CD8-positive, alpha-beta memory T cell (primary cell): ENCODE measurements at places on chromosomes 2 and 18. TPM values are rescaled to one million over a fixed set of nuclear protein-coding genes. Genes with fewer than 3 reads are reported as not detected.
A peak's percentile ranks its signal among the peaks of the same experiment; 100 is the strongest.

Gene FKBP7
- total RNA-seq, result 3.1 TPM

Gene SH3RF3
- total RNA-seq, result 0.31 TPM

Gene IGFBP5
- not detected for total RNA-seq

Gene HRH4
- not detected for total RNA-seq

Gene RMDN2
- 4.2 TPM for total RNA-seq

Gene TUBA3E
- total RNA-seq, result not detected

- no peak overlapping the region for H3K27ac ChIP-seq
- H3K36me3 ChIP-seq, result no peaks in the 10 kb centered on the region
- DNase-seq, result no peak
- no peaks in the 10 kb centered on the region for H3K27me3 ChIP-seq
- no peak overlapping the region for H3K4me3 ChIP-seq
- peaks cover 49% of the 10 kb centered on the region for H3K4me1 ChIP-seq
Measured at GRCh38 chr2:200376513-200377354, 70.2 kb downstream of the SPATS2L start.

DNA sequence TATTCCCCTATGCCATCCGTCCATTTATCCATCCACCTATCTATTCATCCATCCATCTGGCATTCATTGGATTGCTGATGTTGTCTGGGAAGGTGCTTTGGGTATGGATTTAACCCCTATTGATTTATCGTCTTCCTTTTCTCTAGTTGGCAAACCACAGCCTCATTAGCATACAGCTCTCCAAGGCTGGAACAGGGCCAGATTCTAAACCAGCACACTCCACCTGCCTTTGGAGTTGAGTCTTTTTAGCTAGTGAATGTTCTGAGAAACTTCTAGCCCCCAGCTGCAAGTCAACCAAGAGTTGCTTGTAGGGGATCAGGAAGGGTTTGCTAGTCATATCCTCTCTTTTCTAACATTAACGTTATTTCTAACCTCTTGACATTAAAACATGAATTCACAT is 90.7 kb downstream of the NRP2 start:
- H3K27ac ChIP-seq, result no peak overlapping the region
- H3K4me3 ChIP-seq, result no peak overlapping the region
- H3K36me3 ChIP-seq, result no peaks in the 10 kb centered on the region
- H3K27me3 ChIP-seq, result no peaks in the 10 kb centered on the region
- no peak for DNase-seq

- H3K27ac ChIP-seq, result no peak overlapping the region
- no peaks in the 10 kb centered on the region for H3K4me1 ChIP-seq
- no peaks in the 10 kb centered on the region for H3K36me3 ChIP-seq
- no peaks in the 10 kb centered on the region for H3K27me3 ChIP-seq
- no peak overlapping the region for H3K4me3 ChIP-seq
- DNase-seq, result no peak
Measured at GRCh38 chr2:132873738-132874137, 203.7 kb upstream of the LYPD1 start.

GRCh38 chr2:41908349-41908748 is 139.5 kb upstream of the PKDCC start:
- no peaks in the 10 kb centered on the region for H3K36me3 ChIP-seq
- no peaks in the 10 kb centered on the region for H3K27me3 ChIP-seq
- H3K4me3 ChIP-seq, result no peak overlapping the region
- no peak overlapping the region for H3K27ac ChIP-seq
- no peak for DNase-seq

DNA sequence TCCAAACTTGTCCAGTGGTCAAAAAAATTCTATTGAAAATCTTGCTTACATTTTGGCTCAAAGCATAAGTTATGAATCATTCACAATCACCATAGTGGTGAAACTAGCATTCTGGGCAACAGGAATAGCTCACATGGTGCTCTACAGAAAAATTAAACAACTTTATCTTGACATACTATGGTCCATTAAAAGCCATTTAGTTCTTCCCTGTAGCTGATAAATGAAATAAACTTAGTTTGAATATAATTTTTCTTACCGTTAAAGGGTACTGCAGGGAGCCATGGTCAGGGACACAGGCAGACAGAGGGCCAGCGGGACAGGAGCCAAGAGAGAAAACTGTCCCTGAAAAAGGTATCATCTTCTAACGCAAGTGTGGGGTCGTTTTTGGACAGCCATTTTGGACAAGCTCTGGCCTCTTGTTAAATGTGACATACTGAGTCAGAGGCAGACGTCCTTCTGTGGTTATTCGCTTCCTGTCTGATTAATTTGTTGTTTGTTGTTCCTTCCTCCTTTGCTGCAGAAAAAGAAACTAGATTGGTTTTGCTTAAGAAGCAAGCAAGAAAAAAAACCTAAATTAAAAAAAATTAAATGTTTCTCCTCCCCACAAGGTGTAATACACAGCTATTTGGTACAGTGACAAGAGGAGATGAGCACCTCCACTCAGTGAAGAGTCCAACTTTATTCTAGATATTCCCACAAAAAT is at the start of gene WIPF1:
Gene WIPF1 (minus strand): TSS at position 460 of the 703 bp plus-strand sequence. CDS start 12,231 bp downstream, outside the sequence.
- H3K4me3 ChIP-seq, result peak within 1 kb of the TSS; percentile 76
- H3K36me3 ChIP-seq, result no peaks in the 10 kb centered on the region
- no peaks in the 10 kb centered on the region for H3K27me3 ChIP-seq

GRCh38 chr2:120396013-120396860 is 50.3 kb downstream of the INHBB start:
- no peak overlapping the region for H3K27ac ChIP-seq
- H3K4me3 ChIP-seq, result no peak overlapping the region
- no peaks in the 10 kb centered on the region for H3K36me3 ChIP-seq

- DNase-seq, result no peak
- no peaks in the 10 kb centered on the region for H3K27me3 ChIP-seq
- H3K27ac ChIP-seq, result no peak overlapping the region
Measured at GRCh38 chr2:157587576-157587975, 41.1 kb downstream of the ACVR1C start.

DNA sequence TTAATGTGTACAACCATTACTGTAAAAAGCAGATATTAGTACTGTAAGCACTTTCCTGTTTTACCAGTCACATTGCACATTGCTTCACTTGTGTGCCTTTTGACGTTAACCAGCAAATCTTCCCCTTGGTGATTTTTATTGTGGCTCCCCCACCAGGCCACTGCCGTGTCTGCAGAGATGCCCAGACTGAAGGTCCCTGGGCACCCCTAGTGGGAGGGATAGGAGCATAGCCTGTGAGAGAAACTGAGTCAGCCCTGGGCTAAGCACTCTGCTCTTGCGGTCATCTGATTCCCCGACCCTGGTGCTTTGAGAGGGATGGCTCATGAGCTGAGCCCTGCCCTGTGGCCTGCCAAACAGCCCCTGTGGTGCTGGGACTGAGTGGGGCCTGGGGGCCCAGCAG is 73.4 kb downstream of the INPP4A start:
- no peak overlapping the region for H3K4me3 ChIP-seq
- DNase-seq, result peak; percentile 53
- peaks cover 15% of the 10 kb centered on the region for H3K36me3 ChIP-seq
- H3K4me1 ChIP-seq, result peaks cover 52% of the 10 kb centered on the region
- peak overlapping the region; percentile 12 for H3K27ac ChIP-seq

DNA sequence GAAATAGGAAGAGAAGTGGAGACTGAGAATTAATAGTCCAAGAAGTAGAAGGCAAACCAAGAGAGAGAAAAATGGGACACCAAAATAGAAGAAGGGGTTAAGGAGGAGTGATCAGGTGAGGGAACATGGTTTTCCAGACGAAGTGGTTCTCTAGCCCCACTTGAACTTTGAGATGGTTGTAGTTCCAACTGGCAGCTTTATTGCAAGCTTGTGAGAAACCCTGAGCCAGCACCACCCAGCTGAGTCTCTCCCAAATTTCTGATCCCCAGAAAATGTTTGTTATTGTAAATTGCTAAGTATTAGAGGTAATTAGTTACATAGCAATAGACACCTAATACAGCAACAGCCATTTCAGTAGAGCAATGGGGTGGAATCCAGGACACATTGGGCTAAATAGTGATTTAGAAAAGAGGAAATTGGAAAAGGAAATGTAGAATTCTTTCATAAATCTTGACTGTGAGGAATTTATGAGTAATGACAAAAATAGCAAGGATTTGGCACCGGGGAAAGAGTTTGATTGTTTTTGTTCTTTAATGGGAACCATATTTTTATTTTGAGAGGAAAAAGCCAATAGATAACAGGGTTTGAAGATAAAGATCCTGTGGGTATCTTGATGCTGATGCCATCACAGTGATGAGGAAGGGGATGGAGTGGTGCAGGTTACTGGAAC is 62.1 kb upstream of the XDH start:
- no peaks in the 10 kb centered on the region for H3K27me3 ChIP-seq
- DNase-seq, result no peak
- H3K36me3 ChIP-seq, result no peaks in the 10 kb centered on the region

GRCh38 chr2:119630121-119630520 is 48.9 kb upstream of the TMEM177 start:
- no peaks in the 10 kb centered on the region for H3K4me1 ChIP-seq
- DNase-seq, result no peak
- no peaks in the 10 kb centered on the region for H3K27me3 ChIP-seq
- H3K27ac ChIP-seq, result no peak overlapping the region
- H3K36me3 ChIP-seq, result no peaks in the 10 kb centered on the region

- no peak for DNase-seq
- H3K27me3 ChIP-seq, result no peaks in the 10 kb centered on the region
- no peak overlapping the region for H3K27ac ChIP-seq
- H3K36me3 ChIP-seq, result no peaks in the 10 kb centered on the region
Measured at GRCh38 chr18:21049306-21049705, 62.3 kb downstream of the ROCK1 start.

- H3K36me3 ChIP-seq, result no peaks in the 10 kb centered on the region
- H3K4me3 ChIP-seq, result no peak overlapping the region
- no peaks in the 10 kb centered on the region for H3K27me3 ChIP-seq
- DNase-seq, result no peak
Measured at GRCh38 chr2:179260224-179260623, 4.4 kb downstream of the SESTD1 start.

GRCh38 chr2:42722320-42723190 is 41.4 kb downstream of the OXER1 start:
- H3K4me3 ChIP-seq, result no peak overlapping the region
- no peak for DNase-seq
- no peaks in the 10 kb centered on the region for H3K4me1 ChIP-seq

- no peaks in the 10 kb centered on the region for H3K27me3 ChIP-seq
- no peak overlapping the region for H3K4me3 ChIP-seq
- no peaks in the 10 kb centered on the region for H3K36me3 ChIP-seq
Measured at GRCh38 chr2:232377841-232378734, 463 bp upstream of the ALPP start.

GRCh38 chr2:241770185-241770935 is 6.3 kb upstream of the GAL3ST2 start:
- H3K4me3 ChIP-seq, result no peak overlapping the region
- no peaks in the 10 kb centered on the region for H3K36me3 ChIP-seq
- peaks cover 11% of the 10 kb centered on the region for H3K4me1 ChIP-seq
- H3K27me3 ChIP-seq, result no peaks in the 10 kb centered on the region
